ENCODE measurements at places on chromosomes 7 and 10.

GRCh38 chr7:108234281-108234680, 104.1 kb upstream of the LAMB4 start:
- no peak for DNase-seq

- DNase-seq, result no peak
These were observed 609.9 kb downstream of the CCSER2 start for GRCh38 chr10:84938117-84938905.

DNA sequence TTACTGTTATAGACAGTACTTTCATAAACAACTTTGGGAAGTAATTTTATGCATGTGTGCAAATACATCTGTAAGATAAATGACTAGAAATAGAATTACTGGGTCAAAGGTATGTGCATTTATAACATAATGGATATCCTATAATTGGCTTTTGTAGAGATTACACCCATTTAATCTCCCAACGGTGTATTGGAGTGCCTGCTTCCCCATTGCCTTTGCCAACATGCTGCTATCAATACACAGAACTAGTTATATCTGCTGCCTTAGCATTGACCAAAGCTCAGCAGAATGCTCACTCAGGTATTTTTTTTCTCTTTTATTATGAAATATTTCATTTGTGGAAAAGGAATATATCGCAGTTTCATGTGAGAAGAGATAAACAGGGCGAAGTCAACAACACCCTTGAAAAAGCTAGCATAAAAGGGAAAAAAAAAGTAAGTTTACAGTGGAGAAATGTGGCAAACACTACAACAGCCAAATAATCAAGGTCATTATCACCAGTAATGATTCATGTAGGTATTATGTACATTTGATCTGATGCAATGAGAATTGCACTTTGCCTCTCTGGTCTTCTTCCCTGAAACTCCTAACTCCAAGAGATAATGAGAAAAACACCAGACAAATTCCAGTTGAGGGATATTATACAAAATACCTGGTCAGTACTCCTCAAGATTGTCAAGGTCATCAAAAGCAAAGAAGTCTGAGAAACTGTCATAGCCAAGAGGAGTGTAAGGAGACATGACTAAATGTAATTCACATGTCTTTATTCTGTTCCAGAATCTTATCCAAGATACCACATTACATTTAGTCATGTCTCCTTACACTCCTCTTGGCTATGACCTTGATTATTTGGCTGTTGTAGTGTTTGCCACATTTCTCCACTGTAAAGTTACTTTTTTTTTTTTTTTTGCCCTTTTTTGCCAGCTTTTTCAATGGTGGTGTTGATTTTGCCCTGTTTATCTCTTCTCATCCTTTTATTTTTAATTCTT, 36.8 kb downstream of the MARCHF5 start:
- DNase-seq, result no peak

DNA sequence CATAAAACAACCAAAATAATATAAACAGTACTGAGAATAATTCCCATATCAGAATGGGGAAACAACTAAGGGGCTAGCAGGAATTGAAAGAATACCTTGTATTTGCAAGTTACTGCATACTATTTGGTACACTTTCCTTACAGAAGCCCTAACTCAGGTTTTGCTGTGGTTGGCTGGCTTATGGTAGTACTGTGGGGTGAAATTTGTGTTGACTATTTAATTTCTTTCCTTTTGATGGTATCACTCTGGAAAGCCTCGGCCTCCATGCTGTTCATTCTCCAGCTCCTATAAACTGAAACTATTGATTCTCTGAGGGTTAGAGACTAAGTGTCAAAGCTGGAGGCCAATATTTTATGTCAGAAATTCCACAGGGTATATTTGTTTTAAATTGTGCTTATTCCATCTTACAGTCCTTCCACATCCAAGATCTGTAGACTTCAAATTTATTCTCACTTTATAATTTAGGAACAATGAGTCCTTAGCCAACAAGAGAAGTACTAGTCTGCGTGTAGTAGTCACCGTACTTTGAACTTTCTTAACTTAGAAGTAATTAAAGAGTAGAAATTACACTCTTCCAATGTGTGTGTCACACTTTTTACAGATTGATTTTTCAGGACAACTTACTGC, 13.4 kb downstream of the SKIDA1 start:
- DNase-seq, result no peak

DNA sequence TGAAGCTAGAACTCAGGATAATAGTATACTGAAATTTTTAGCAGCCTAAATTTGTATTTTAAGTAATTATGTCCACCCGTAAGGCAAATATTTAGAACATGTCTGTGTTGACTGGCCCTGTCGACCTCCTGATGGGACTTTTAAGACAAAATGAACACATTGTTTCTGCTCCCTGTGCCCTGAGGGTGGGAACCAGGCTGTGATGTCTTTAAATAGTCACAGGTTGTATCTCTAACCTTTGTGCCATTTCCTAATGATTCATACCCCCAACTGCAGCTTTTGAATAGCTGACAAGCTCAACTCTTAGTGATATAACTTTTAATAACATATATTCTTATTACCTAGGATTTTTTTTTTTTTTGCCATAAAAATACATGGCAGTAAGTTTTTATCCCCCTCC, 494.9 kb upstream of the AKR1E2 start:
- DNase-seq, result peak; percentile 62

DNA sequence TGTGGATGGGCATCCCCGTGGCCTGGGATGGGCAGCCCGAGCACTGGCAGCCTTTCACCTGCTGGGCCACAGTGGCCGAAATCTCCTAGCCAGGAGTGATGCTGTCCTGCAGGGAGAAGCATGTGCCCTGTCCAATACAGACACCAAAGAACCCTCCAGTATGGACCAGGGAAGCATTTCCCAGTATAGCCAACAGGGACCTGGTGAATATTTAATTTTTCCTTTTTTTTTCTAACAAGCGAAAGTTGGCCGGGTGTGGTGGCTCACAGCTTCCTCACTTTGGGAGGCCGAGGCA, 11.0 kb downstream of the IMPDH1 start:
- no peak for DNase-seq

DNA sequence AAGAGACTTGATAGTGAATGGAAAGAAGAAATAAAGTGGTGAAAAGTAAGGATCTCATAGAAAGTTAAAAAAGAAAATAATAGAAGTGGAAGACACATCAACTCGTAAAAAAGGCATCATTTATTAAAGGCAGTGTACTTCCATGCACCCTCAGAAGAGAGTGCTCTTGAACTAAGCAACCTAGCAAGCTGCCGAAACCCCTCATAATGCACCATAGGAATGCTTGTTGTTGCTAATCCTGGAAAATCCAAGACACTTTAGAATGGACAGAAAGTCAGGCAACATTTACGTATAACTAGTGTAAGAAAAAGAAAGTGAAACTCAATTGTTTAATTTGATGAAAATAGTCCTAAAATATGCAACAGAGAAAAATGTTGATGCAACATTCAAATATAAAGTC, 12.8 kb downstream of the TFPI2 start:
- DNase-seq, result no peak

DNA sequence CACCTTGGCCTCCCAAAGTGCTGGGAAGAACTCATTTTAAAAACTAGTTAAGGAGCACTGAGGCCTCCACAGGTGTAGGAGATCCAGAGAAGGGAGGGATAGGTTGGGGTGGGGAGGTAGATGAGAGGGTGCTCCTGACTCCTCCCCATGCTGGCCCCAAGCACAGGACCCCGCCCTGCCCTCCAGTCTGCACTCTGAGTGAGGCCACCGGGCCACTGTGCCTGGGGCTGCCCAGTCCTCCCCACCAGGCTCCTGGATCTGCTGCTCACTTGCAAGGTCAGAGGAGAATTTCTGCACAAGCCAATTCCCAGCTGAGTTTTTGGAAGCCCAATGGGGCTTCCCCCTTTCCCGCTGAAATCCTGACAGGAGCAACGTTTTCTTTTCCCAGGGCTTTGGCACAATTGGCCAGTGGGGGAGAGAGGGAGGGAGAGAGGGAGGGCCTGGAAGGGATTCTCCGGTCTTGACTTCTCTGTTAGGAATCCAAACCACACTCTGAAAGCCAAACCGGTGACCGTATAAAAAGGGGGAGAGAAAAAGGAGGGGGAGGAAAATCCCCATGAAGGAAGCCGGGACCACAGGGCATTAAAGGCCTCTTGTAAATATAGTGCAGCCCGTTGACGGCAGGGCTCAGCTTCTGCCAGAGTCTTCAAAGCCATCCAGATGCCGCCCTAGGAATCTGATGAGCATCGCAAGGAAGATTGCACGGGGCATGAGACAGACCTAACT, 116.2 kb downstream of the SH3PXD2A start:
- peak; percentile 93 for DNase-seq

DNA sequence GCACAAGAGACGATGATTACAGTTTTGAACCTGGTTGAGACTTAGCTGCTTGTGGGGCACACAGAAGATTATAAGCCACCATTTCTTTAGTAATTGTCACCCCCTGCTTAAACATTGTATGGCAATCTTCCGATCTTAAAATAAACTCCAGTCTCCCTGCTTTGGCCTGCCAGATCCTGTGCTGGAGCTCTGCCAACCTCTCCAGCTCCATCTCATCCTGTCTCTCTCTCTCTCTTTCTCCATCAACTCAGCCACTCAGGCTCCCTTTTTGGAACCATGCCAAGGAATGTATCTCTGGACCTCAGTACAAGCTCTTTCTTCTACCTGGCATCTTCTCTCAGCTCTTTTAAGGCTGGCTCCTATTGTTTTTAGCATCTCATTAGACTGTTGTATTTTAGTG, 1053.2 kb downstream of the REEP3 start:
- DNase-seq, result no peak

- DNase-seq, result no peak
These were observed 131.5 kb upstream of the CTBP2 start for GRCh38 chr10:125291836-125292235.

DNA sequence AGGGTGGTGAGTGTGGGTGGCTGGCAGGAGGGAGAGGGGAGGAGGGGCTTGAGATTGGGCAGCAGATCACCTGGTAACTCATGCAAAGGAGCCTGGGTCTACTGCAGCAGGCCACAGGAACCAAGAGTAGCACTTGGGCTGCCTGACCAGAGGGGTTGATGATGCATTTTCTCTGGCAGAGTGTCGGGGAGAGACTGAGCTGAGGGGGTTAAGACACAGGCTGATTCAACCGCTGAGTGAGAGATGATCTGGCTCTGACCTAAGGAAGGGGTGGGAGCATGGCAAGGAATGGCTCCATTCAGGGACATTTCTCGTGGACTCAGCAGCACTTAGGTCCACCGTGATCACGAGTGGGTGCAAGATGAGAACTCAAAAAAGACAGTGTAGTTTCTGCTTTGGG, 115.5 kb upstream of the STK17A start:
- no peak for DNase-seq

GRCh38 chr7:112616295-112616694, 135.5 kb downstream of the LSMEM1 start:
- DNase-seq, result no peak

All from foreskin keratinocyte (primary cell).